ENCODE measurements at places on chromosomes 3 and 15.
A peak's percentile ranks its signal among the peaks of the same experiment; 100 is the strongest.

DNA sequence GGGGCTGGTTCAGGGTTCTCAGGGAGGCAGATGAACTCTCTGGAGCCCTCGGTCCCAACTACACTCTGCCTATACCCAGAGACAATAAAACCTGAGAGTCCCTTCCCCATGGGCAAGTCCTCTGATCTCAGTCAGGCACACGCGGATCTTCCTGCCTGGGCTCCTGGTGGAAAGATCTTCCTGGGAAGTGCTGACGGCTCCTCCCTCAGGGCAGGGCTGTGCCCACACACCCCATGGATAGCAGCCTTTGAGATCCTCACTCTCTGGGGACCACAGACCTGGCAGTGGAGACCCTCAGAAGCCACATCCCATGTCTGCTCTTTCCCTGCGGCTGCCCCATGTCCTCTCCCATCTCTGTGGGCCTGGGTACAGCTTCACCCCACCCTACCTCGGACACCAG lies 10.4 kb downstream of the SH2D7 start:
- DNase-seq = no peak

DNA sequence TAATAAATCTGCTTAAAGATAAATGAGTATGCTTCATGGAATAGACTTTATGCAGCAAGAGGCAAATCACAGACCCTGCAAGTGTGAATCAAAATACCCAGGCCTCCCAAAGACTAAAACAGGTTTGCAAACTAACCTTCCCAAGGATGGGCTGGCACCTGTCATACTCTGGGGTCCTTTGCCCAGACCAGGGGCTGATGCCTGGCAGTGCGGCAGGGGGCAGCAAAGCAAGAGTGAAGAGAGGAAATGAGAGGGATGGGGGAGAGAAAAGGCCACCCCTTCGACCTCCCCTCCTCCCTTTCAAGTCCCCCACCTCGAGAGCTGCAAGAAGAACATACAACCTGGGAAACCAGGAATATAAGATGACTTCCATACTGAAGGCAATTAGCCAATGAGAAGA lies 31.8 kb downstream of the XXYLT1 start:
- no peak for DNase-seq

DNA sequence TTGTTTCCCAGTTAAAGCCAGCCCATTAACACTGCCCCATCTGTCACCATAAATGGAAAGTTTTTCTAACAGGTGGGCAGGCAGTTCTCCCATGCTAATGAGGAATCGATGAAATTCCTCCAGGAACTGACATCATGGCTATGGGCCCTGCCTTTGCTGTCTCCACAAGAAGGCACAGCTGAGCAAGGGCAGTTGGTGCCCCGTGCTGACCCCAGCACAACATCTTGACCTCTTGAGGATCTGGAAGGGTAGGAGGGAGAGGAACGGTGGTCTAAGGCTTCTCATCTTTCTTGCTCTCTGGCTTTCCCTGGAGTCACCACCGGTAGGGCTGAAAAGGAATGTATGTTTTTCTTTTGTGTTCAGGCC lies 46.7 kb downstream of the CHCHD6 start:
- no peak for DNase-seq

DNA sequence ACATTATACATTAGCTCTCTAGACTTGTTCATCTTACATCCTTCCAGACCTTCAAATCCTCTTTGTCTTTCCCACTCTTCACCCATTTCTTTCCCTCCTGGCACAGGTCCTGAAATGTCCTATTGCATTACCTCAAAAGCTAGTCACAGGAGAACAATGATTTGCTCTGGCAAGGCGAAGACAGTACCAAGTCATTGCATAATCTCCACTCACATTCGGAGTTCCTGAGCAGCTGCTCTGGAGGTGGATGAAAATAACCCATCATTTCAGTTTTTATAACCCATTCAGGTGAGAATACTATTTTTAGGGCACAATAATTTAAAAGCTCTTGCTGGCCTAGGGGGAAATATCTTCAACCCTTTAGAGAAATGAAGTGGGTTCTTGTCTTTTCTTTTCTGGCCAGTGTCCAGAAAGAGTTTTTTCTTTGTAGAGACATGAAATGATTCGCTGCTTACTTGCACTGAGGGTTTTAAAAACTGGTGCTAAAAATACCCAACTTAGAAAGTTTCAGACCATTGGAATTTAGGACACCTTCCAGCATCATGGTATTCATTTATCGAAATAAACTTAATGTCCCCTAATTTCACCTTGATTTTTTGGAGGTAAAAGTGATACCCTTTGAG lies 23.4 kb upstream of the DYNC1LI1 start:
- no peak for DNase-seq

- DNase-seq = no peak
Observed at GRCh38 chr3:133676336-133677118, 14.8 kb upstream of the TOPBP1 start.

GRCh38 chr3:13535905-13536304 lies 13.0 kb upstream of the FBLN2 start:
- DNase-seq = no peak

- DNase-seq = no peak
Observed at GRCh38 chr3:188156056-188156455, 2.1 kb downstream of the LPP start.

GRCh38 chr15:26148156-26148860 lies 285.2 kb upstream of the ATP10A start:
- DNase-seq = no peak

- DNase-seq = peak; percentile 20
Observed at GRCh38 chr3:63960048-63960711, 48.0 kb upstream of the SCAANT1 start.

DNA sequence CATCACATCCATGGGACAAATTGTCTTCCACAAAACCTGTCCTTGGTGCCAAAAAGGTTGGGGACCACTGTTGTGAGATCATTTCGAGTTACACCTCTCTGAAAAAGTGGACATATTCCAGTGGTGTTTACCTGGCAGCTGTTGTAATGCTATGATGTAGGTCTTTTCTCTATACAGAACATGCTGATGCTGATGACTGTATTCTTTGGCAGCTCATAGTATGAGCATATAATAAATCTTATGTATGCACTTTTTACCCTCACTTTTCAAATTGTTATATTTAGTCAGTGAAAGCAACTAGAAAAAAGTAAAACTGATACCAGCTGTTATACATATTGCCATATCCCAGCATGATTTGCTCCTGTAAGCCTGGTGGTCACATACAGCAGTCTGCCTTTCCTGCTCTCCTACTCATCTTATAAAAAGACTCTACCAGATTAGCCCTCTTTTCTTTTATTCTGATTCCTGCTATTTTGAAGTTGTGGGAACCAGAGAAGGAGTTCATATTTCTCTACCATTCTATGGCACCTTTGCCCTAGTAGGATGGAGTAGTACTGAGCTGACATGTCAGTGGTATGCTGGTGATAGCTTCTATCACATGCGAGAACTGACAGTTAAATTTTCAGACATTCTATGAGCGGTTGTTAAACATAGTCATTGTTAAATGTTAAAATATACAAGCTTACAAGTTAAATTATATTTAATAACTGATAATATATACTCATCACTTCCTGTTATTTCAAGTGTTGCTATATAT lies 128.7 kb downstream of the FNDC3B start:
- DNase-seq = no peak

DNA sequence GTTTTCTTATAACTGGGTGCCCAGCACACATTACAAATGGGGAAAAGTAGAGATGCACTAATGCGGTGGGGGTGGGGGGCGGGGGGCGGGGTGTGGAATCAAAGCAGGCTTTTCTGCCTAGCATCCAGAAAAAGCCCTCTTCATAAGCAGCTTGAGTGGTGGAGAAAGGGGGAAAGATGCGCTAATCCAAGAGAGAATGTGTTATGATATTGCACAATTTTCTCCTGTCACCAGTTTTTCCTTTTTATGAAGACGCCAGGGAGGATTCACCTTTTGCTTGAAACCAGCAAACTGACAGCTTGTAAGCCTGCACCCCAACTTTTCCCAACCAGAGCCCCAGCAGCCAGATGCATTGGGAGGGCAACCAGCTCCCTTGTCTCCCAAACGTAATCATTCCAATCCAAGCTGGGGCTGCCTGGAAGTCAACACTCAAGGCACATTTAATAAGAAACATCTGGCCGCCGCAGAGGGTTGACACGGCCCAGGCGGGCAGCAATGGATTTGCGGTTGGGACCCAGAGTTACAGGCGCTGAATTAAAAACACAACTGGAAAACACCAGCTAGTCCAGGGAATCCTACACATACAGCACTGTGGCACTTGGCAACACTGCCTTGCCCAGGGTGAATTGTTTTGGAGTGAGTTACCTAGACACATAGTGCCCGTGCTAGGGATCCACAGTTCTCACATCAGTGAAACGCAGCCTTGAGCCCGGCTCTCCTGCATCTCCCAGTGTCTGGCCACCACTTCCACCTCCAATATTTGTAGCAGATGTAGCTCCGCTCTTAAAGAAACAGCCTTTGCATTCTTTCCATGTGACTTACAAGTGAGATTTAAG lies 218.5 kb upstream of the PRICKLE2 start:
- DNase-seq = no peak

GRCh38 chr15:58462547-58462946 lies 30.8 kb downstream of the LIPC start:
- DNase-seq = peak; percentile 66

- no peak for DNase-seq
Observed at GRCh38 chr15:46222826-46223225, 588.0 kb downstream of the SQOR start.

DNA sequence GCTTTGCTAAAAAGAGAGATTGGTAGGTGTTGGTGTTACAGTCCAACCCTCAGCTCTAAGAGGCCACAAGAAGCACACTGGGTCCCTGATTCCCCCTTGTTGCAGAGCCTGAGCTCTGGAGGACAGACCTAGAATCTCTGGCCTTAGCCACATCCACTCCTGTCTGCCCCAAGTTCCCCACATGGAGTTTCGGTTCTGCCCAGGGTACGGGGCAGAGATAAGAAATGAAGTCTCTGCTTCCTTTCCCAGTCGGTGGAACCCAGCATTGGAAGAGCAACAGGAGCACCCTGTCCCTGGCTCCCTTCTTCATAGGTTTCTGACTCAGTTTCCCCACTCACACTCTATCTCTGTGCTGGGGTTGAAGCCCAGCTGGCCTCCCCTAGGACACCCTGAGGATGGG lies 13.2 kb downstream of the PRR23E start:
- no peak for DNase-seq

DNA sequence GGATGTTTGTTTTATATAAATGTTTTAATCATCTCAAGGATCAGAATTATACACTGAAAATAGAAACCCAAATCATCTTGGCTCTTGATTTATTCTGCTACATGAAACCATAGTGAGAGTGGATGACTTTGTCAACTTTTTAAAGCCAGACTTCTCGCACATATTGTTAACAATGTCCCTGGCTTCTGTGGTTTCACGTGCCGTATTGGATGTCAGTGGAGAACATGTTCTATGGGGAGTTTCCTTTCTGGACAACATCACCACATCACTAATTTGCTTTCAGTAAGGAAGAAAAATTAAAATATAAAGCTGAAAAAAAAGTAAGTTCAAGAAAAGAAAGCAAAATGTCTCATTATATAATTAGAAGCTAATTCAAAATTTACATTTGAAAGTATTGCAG lies 297.1 kb upstream of the MME start:
- no peak for DNase-seq

DNA sequence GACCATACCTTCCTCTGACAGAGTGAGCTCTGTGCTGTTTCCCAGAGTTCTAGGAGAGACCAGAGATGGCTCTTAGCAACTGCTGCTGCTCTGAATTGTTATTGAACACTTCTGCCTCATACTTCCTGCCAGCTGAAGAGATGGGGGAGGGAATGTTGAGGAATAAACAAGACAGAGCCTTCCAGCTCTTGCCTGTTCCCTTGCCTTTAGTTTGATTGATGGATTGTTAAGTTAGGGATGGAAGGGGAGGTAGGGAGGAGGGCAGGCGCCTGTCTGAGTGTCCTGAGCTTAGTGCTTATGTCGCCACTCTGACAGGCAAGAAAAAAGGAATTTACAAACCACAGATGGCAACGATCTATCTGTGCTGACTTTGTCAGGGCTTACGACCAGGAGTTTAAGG lies 42.8 kb downstream of the ZNF609 start:
- no peak for DNase-seq

- DNase-seq = peak; percentile 21
Observed at GRCh38 chr3:13657660-13658435, 108.9 kb downstream of the FBLN2 start.

DNA sequence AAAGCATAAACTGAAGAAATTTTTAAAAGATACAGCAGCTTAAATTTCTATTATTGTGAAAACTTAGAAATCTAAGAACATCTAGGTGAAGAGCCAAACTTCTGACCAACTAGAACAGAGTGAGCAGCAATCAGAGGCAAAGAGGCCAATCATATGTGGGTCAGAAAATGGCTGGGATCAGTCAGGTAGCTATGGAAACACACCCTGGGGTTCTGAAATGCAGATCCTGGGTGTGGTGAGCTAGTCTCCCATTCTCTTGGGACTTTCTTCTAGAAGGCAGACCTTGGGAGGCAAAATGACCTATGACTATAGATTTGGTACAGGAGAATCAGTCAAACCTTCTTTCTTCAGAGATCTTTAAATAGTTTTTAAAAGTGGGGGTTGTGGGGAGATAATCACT lies 385.8 kb downstream of the TBC1D5 start:
- DNase-seq = no peak

- peak; percentile 29 for DNase-seq
Observed at GRCh38 chr3:61537366-61537765, 24.0 kb upstream of the PTPRG start.

DNA sequence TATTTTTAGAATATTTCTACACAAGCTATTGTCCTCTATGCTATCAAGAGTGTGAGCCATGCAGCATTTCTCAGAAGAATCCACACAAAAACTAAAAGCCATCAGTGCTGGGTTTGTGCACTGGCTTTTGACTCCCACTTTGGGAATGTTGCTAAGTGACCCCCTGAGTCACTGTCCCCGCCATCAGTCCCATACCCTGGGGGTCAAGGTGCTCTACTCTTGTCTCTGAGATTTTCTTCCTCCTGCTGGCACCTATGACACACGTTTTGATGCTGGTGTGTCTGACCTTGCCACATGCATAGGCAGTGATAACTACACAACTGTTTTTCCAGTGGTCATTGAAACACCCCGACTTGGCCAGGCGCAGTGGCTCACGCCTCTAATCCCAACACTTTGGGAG lies 19.8 kb downstream of the CMTM7 start:
- DNase-seq = no peak

- no peak for DNase-seq
Observed at GRCh38 chr3:23333633-23334032, 130.5 kb downstream of the UBE2E2 start.

GRCh38 chr15:79299126-79299840 lies 11.6 kb upstream of the TMED3 start:
- no peak for DNase-seq

- DNase-seq = no peak
Observed at GRCh38 chr3:193574488-193575070, 18.4 kb upstream of the OPA1 start.

GRCh38 chr3:111728566-111728935 lies 130.5 kb upstream of the PHLDB2 start:
- no peak for DNase-seq

DNA sequence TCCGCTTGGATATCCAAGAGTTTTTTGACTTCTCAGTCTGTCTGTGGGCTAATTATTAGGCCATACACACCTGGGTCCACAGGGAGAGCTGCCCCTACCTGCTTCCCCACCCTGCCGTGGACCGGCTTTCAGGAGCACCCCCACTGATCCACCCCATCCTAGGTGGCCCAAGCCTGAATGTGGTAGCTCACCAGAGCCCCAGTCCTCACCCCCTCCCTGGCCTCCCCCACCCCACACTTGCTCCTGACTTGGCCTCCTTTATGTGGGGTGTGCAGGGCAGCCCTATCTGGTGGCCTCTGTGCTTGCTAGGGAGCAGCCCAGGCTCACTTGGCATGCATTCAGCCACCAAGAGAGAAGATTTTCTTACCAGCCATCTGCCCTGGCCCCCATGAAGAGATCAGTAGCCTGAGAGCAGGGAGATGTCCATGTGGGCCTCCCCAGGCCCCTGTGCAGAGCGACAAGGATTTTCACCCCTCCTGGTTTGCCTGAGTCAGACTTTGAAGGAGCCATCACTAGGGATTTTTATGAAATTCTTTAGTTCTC lies 11.2 kb downstream of the LRRK1 start:
- DNase-seq = no peak

Measured in NCI-H2029 (cell line).